ENCODE measurements at places on chromosomes 13 and 19. TPM values are rescaled to one million over a fixed set of nuclear protein-coding genes. Genes with fewer than 3 reads are reported as not detected.

- DNase-seq, result no peak
Measured at GRCh38 chr13:113411216-113412023, 41.9 kb downstream of the ADPRHL1 start.

- DNase-seq, result no peak
Measured at GRCh38 chr13:44030615-44031014, 150.9 kb downstream of the LACC1 start.

- no peak for DNase-seq
Measured at GRCh38 chr19:56959205-56959604, 118.7 kb upstream of the PEG3 start.

Gene IGSF23
- polyA plus RNA-seq, result 0.97 TPM

- no peak for DNase-seq
Measured at GRCh38 chr13:74166261-74167004, 32.2 kb upstream of the KLF12 start.

GRCh38 chr13:22027566-22027965, 356.7 kb downstream of the FGF9 start:
- no peak for DNase-seq

GRCh38 chr13:20473139-20473538, 52.5 kb downstream of the CRYL1 start:
- no peak for DNase-seq

DNA sequence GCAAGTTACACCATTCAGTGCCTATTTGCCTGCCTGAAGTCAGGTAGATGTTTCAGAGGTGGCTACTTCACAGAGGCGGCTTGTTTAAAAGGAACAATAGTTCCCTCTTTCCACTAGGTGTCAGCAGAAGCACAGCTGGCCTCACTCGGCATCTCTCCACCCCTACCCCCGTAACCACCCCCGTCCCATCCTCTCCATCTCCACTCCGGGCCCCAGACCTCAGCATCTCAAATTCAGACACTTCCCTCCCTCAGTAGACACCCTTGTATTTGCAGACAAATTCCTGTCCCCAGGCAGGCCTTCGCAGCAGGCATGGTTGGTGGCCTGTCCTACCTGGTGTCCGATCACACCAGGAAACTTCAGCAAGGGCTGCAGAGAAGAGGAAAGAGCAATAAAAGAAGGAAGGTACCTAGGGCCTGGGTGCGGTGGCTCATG, 9.1 kb upstream of the DPP9 start:
- DNase-seq, result no peak

- DNase-seq, result no peak
Measured at GRCh38 chr13:79966493-79966895, 374.4 kb downstream of the SPRY2 start.

Gene KLK12
- not detected for polyA plus RNA-seq

GRCh38 chr13:50187352-50188029, 172.2 kb downstream of the KCNRG start:
- DNase-seq, result no peak

Gene TMPRSS9
- polyA plus RNA-seq, result 0.27 TPM

GRCh38 chr13:102170305-102170704, 231.5 kb downstream of the FGF14 start:
- DNase-seq, result no peak

Gene ZNF569
- polyA plus RNA-seq, result 13.7 TPM

Gene PALM3
- polyA plus RNA-seq, result 22.4 TPM

Gene FFAR2
- polyA plus RNA-seq, result 0.31 TPM

GRCh38 chr13:113724780-113725315, 34.2 kb upstream of the TMEM255B start:
- no peak for DNase-seq

Gene PEX11G
- 4.7 TPM for polyA plus RNA-seq

DNA sequence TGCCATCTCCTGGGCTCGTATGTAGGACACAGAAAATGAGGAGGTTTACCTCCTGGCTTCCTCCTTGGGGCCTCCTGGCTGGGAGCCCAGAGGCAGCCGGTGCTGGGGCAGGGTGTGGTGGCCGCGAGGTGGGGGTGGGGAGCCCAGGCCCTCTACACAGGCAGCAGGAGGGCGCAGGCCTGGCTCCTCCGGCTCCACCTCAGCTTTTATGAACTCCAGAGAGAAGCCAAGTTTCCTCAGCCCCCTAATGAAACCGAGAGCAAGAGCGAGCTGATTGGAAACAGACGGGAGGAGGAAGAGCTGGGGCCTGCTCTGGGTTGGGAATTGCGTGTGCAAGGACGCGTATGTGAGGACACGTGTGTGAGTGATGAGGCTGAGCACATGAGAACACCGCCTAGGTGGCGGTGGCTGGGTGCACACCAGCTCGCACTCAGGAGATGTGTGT, 23.1 kb downstream of the LYL1 start:
- DNase-seq, result no peak

DNA sequence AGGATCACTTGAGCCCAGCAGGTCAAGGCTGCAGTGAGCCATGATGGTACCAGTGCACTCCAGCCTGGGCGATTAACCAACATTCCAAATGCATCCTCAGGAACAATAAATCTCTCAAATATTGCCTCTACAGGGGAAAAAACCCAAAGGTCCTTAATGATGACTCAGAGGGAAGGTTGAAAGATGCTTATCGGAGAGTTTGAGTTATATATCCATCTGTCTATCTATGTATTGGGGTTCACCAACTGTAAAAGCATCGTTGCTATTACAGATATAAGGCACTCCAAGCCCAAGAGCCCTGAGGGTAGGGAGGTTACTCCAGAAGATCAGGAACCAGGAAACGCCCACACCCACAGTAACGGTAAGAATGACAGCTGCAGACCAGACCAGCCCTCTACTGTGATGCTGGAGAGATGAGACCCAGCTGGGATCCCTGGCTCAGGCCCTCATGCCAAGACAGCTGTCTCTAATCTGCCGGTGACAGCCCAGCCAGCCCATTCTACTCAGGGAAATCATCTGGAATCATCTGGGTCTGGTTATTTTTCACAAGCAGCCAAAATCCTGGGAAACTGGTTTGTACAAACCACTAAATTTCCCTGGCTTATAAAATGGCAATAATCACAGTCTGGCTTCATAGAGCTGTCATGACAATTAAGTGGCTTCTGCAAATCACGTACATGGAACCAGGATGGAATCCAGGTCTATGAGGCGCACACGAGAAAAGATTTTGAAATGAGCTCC, 23.8 kb downstream of the TEX101 start:
- peak; percentile 53 for DNase-seq

Gene FCAR
- polyA plus RNA-seq, result 0.08 TPM

DNA sequence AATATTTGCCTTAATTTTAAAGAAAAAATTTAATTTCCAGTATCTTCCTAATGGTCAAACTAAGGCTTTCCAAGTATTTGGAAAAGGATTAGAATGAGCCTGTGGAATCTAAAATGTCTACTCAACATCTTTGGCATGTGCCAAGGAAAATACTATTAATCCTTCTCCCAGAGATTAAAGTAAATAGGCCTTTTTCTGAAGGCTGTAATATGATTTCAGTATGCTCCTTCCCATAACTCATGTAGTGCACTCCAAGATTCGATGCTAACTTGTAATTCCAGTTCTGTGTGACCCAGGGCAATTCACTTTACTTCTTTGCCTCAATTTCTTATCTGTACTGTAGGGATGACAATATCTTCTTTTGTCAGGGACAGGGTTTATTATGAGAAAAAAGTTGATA, 196.9 kb downstream of the ZIC5 start:
- DNase-seq, result no peak

GRCh38 chr19:7512400-7512851, 3.5 kb upstream of the ZNF358 start:
- DNase-seq, result no peak

- DNase-seq, result no peak
Measured at GRCh38 chr19:1501200-1501595, 10.2 kb downstream of the REEP6 start.

GRCh38 chr13:98068521-98068920, 74.4 kb upstream of the FARP1 start:
- no peak for DNase-seq

Gene LRRC4B
- polyA plus RNA-seq, result 15.0 TPM

Gene PCDH20
- 7.9 TPM for polyA plus RNA-seq

Gene SMIM44
- not detected for polyA plus RNA-seq

Gene TYROBP
- polyA plus RNA-seq, result 10.5 TPM

- DNase-seq, result no peak
Measured at GRCh38 chr19:58296104-58296503, 9.1 kb upstream of the ERVK3-1 start.

DNA sequence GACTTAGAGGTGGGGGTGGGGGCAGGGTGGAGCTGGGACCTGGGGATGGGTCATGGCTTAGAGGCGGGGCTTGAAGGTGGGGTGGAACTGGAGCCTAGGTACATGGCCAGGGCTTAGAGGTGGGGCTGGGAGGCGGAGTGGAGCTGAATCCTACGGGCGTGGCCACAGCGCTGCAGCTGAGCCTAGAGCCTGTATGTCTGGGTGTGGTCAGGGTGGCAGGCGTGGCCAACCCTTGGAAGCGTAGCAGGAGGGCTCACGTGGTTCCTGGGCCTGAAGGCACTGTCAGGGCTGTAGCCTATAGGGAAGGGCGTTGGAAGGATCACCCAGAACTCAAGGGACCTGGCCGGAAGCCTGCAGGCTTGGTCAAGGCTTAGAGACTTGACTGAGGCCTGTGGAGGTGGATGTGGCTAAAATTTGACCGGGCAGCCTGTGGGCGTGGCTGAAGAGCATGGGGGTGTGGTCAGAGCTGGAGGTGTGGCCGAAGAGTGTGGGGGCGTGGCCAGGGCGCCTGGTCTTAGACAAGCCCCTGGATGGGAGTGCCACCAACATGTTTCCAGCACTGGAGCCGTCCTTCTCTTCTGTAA, 24.3 kb downstream of the COLGALT1 start:
- no peak for DNase-seq

GRCh38 chr13:113776231-113777125, 17.5 kb downstream of the TMEM255B start:
- no peak for DNase-seq

Gene CYP4F8
- polyA plus RNA-seq, result not detected

Gene FOXA3
- 0.36 TPM for polyA plus RNA-seq

DNA sequence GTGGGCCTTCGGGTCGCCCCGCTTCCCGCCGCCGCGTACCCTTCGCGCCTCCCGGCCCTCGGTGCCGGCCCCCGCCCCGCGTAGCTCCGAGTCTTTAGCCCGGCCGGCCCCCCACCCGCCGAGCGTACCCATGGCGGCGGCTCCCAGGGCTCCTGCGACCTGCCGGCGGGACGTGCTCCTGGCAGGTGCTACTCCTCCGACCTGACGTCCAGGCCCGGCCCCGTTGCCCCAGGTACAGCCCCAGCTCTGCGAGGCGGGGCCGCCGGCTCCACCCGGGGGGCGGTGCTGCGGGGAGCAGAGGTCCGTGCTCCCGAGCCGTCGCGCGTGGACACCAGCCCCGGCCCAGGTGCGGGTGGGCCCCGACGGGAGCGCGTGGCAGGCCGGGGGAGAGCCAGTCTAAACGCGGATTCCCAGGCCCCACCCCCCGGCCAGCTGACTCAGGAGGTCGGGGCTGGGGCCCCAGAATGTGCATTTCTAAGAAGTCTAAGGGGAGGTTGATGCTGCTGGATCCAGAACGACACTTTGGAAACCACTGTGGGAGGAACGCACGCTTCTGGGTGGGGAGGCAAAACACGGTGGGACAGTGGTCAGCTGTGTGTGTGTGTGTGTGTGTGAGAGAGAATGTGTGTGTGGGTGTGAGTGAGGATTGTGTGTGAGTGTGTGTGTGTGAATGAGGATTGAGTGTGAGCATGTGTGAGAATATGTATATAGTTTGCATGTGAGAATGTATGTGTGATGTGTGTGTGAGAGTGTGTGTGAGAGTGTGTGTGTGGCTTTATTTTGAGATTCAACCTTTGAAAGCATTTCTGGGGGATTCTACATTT, at the start of gene SLC15A1:
SLC15A1 (minus strand) TSS at position 206 of the 824 bp plus-strand sequence; CDS start at position 132, 74 bp downstream.
- DNase-seq, result no peak

DNA sequence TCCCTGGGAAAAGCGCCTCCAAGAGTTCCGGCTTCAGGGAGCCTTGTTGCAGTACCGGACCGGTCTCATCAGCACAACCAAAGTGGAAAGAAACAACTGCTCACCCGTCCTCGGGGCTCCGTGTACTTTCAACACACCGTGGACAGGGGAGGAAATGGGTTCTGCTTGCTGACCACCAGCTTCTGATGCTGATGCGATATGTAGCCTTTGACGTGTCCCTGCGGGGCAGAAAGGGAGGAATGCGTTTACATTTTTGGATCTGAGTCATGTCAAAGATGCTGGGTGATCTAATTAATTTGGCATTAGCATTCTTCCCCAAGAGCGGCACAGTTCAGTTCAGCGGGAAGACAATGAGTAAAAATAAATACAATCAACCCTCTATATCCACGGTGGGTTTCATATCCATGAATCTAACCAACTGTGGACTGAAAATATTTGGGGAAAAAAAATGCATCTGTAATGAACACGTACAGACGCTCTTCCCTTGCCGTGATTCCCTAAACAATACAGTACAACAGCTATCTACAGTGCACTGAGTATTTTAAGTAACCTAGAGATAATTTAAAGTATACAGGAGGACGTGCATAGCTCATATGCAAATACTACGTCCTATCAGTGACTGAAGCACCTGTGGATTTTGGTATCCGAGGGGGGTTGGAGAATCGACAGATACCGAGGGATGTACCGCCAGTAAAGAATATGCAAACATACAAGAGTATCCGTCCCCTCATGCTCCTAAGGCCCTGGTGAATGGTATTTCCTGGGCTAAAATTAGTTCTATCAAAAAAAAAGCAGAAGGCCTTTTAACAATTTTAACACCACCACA, 19.8 kb downstream of the PROZ start:
- no peak for DNase-seq

Gene CEACAM3
- not detected for polyA plus RNA-seq

- no peak for DNase-seq
Measured at GRCh38 chr19:19095691-19096090, 31.9 kb downstream of the SLC25A42 start.

Gene CLDND2
- 1.4 TPM for polyA plus RNA-seq

GRCh38 chr13:40993987-40994386, 25.1 kb downstream of the ELF1 start:
- no peak for DNase-seq

Gene FCHO1
- polyA plus RNA-seq, result 1.1 TPM

GRCh38 chr13:83221813-83222241, 660.4 kb downstream of the SLITRK1 start:
- DNase-seq, result no peak

DNA sequence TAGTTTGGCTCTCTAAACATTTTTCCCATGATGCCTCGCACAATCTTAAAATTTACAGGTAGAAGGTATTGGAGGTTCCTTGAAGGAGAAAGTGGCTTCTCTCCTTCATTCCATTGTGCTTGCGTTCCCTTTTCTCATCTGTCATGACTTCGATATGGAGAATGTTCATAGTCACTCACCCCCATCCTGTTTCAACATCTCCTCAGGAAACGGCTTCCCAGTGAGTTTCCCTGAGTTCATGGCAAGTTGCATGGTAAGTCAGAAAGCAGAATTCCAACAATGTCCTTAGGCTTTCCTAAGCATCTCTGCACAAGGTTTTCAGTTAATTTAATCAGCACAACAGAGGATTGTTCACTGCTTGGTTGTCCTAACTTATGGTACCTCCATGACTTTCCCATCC, 581.8 kb upstream of the SLITRK5 start:
- no peak for DNase-seq

DNA sequence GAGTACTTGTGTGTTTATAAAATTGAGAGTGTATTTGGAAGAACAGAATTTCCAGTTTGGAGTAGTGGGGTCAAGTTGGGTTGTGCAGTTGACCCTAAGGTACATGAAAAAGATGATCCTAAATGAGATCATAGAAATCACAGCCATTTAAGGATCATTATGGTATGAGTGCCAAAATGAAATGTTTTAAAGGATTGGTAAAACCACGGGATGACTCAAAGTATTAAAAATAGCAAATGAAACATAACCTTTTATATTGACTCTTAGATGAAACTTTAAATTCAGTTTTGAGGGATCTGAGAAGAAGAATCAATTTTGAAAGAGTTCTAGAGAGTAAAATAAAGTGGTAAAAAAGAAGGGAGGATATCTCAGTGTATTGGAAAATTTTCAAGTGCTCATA, 773.8 kb downstream of the GPC5 start:
- DNase-seq, result no peak

- DNase-seq, result no peak
Measured at GRCh38 chr19:51594774-51595109, 23.7 kb downstream of the ZNF175 start.
